Activated gamma-delta T cell treated with Interleukin-2 at 50 U/mL for 16 hours (primary cell): ENCODE measurements at places on chromosomes 5 and 9.

GRCh38 chr5:153463806-153464205 is 26.7 kb upstream of the GRIA1 start:
- no peak for DNase-seq

GRCh38 chr5:109961751-109962150 is 272.0 kb downstream of the MAN2A1 start:
- DNase-seq: no peak

DNA sequence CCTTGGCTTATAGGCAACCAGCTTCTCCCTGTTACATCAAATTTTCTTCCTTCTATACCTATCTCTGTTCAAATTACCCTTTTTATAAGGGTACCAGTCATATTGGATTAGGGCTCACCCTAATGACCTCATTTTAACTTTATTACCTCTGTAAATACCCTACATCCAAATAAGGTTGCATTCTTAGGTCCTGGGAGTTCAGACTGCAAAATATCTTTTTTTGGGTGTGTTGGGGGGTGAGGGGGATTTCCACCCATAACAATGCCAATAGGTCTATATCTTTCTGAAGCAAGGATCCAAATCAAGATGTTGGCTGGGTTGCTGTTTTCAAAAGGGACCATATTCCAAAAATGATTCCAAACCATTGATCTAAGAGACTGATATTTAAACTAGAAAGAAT is 141.7 kb downstream of the XRCC4 start:
- no peak for DNase-seq

DNA sequence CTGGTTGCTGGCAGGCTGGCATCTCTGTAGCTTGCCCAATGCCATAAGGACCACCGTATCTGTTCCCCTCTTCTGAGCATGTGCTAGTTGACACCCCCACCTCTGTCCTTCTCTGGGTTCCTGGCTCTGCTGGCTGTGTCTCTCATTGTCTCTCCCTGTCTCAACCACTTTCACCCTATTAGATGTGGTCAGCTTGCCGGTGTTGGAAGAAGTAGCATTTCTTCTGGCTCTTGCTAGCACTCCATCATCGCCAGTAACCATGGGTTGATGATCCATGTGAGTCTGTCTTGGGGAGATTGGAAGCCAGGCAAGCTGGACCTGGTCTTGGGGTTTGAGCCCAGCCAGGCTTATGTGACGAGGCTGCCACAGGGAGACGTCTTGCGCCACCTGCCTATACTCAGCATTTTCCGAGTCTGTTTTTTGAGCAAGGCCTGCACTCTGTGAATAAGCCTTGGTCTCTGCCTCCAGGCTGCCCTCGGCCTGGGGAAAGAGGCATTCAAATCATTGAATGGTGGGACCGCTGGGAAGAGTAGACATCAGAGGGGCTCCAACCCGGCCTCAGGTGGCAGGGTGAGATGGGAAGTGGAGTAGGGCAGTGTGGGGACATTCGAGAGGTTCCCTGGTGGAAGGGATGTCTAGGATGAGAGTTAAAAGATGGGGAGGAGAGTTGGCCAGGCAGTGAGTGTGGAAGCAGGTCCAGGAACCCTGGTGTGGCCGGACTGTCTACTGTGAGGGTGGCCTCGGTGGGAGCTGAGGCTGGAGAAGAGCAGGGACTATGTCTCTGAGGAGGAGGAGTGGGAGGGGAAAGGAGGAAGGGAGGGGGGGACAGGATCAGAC is 74.3 kb downstream of the ZNF618 start:
- no peak for DNase-seq

DNA sequence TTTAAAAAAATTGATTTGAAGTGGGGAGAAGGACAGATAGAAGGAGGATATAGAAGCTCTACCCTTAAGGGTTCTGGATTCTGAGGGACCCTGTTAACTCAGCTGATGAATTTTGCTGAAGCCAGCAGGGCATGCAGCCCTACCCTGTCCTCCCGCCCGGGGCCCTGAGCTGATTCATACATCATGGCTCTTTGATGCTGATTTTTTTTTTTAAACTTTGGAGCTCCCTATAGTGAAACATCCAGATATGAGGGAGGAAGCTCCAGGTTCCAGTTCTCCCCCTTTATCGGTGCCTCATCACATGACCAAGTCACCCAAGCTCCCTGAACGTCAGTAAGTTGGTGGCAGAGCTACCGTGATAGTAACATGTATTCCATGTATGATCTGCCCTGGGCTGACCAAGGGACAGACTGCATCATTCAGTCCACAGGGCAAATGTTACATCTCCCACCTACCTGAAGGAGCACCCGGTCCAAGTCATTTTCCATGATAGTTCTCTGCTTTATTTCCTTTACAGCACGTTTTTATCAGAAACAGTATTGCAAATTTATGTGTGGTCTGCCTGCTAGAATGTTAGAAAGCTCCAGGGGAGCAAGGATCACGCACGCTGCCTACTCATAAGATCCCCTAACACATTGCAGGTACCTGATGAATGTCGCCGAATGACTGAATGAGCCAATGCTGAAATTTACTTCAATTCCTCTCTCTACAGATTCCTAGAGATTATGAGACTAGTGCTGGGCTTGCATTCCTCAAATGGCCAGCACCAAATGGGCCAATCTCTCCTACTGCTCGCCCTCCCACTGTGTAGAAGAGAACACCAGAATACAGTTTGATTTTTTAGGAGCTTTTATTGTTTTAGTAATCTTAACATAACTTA is 25.9 kb downstream of the SPARC start:
- no peak for DNase-seq
